ENCODE measurements at places on chromosomes 2 and 18. TPM values are rescaled to one million over a fixed set of nuclear protein-coding genes. Genes with fewer than 3 reads are reported as not detected.

DNA sequence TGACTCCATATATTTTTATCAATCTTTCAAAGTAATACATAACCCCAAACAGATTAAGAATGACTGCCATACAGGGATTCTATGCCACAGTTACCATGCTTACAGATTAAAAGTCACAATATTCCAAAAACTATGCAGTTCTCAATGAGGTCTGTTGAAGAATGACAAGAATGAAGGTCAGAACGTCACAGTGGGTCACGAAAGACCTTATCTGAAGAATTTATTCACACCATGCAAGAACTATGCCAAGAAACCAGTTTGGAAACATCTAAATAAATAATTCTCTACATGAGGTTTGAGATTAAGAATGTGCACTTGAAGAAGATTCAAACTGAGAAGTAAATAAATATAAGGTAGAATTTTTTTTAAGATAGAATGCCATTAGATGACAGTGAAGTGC lies 253.3 kb downstream of the EXOC6B start:
- H3K4me1 ChIP-seq, result peaks cover 77% of the 10 kb centered on the region
- no peak overlapping the region for H3K4me3 ChIP-seq
- H3K27me3 ChIP-seq, result no peaks in the 10 kb centered on the region
- peak overlapping the region; percentile 67 for H3K27ac ChIP-seq

DNA sequence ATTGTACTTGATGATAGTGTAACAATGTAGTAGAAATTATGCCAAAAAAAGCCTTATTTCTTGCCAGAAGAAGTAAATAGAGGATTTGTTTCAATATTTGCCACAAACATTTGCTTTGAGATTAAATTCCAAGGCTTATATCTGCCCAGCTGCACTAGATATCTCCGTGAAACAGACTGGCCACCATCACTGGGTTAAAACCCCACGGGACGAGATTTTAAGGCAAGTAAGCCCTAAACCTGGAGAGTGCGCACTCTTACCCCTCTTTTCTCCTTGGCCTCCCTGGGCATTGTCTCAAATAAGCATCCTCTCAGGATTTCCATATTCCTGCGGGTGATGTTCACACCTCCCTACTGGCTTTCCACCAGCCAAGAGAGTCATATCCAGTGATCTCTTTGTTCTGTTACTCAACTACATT lies 334.4 kb downstream of the AGPS start:
- peaks cover 31% of the 10 kb centered on the region for H3K27me3 ChIP-seq
- no peaks in the 10 kb centered on the region for H3K36me3 ChIP-seq
- no peaks in the 10 kb centered on the region for H3K4me1 ChIP-seq
- H3K27ac ChIP-seq, result no peak overlapping the region
- no peak overlapping the region for H3K4me3 ChIP-seq
- no peak for DNase-seq

GRCh38 chr2:190409616-190410015 lies 1.5 kb downstream of the MFSD6 start:
- H3K4me3 ChIP-seq, result peak overlapping the region; percentile 78
- H3K36me3 ChIP-seq, result no peaks in the 10 kb centered on the region
- DNase-seq, result no peak
- H3K27me3 ChIP-seq, result peaks cover 3% of the 10 kb centered on the region
- no peak overlapping the region for H3K27ac ChIP-seq

DNA sequence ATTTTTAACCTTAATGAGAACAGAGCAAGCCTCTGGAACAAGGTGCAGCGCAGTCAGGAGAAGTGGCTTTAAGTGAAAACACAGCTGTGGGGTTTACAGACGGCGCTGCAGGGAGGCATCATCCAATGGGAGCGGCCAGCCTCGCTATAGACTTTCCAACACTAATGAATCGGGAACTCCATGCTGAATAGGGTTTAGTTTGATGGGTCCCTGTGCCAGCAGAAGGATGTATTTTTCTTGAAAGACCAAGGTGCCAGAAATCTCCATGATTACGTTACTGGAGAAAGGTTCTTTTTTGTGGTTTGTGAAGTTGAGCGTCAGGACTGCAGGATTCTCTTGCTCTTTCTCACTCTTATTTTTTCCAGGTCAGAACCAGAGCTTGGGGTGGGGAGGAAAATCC lies 87.9 kb upstream of the ALPP start:
- no peaks in the 10 kb centered on the region for H3K27me3 ChIP-seq
- no peak overlapping the region for H3K4me3 ChIP-seq
- DNase-seq, result no peak
- H3K4me1 ChIP-seq, result no peaks in the 10 kb centered on the region

DNA sequence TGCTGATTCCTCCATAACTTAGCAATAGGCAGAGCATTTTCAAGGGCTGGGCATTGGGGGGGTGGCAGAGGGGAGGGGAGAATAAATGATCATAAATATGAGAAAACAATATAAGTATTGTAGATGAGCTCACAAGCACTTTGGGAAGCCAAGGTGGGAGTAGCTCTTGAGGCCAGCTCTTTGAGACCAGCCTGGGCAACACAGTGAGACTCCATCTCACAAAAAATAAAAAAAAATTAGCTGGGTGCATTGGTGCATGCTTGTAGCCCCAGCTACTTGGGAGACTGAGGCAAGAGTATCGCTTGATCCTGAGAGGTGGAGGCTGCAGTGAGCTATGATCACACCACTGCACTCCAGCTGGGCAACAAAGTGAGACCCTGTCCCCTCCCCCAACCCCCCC lies 75.9 kb downstream of the MYCN start:
- no peak overlapping the region for H3K4me3 ChIP-seq
- no peak overlapping the region for H3K27ac ChIP-seq
- H3K4me1 ChIP-seq, result no peaks in the 10 kb centered on the region
- DNase-seq, result no peak
- H3K27me3 ChIP-seq, result no peaks in the 10 kb centered on the region

- peak within 1 kb of the TSS; percentile 85 for H3K4me3 ChIP-seq
- H3K27me3 ChIP-seq, result no peaks in the 10 kb centered on the region
- peaks cover 16% of the 10 kb centered on the region for H3K4me1 ChIP-seq
- peak within 1 kb of the TSS; percentile 63 for H3K27ac ChIP-seq
- no peaks in the 10 kb centered on the region for H3K36me3 ChIP-seq
These were observed at the start of gene FMNL2 for GRCh38 chr2:152335016-152335725. Gene FMNL2 (plus strand): TSS chr2:152335174.

FAM124B gene
- not detected for polyA plus RNA-seq
